Activated T-helper 1 cell treated with anti-CD3 and anti-CD28 coated beads, Interleukin-12 subunit alpha, Interleukin-12 subunit beta, Interleukin-2, Interleukin-4 antibody, amounts not matched to agents 30 ng/mL and 10 ng/mL and 1 ng/mL, durations not matched to agents 14 hours and 24 hours and 36 hours (primary cell): ENCODE measurements at places on chromosomes 3 and 15. TPM values are rescaled to one million over a fixed set of nuclear protein-coding genes. Genes with fewer than 3 reads are reported as not detected.

DNA sequence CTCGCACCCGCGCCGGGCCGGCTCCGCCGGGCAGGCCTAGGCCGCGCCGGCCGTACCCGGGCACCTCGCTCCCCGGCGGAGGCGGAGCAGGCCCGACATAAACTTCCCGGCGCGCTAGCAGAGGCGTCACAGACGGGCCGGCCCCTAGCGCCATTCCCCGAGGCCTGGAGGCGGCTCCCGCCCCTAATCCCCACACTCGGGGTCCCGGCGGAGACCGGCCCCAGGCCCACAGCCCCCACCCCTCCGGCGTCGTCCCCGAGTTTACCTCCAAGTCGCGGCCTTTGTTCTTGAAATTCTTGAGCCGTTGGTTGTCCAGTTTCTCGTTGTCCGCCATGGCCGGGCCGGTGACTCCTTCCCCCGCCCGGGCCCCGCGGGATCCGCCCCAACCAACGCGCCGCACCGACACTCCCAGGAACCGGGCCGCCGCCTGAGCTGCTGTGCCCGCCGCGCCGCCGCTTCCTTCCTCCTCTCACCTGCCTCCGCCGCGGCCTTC, 376 bp downstream of the KPNA4 start:
- no peaks in the 10 kb centered on the region for H3K27me3 ChIP-seq
- H3K4me3 ChIP-seq = peak overlapping the region; percentile 57
- H3K36me3 ChIP-seq = peaks cover 19% of the 10 kb centered on the region
- peak; percentile 62 for DNase-seq
- H3K27ac ChIP-seq = no peak overlapping the region
- peaks cover 60% of the 10 kb centered on the region for H3K4me1 ChIP-seq

DNA sequence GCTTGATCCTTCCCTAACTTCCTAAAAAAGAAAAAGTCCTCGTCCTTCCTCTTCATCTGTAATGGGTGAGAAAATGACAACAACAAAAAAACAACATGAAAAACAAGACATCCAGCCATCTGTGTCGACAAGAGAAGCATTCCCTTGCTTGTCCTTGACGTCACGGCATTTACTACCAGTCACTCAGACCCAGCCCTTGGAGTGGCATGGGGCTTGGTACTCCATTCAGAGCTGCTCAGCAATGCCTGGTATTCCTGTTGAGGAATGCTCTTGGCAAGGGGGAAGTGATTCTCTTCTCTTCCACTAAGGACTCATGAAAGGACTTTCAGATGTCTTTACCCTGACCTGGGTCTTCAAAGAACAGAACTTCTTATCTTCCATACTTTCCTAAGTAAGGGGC, 339.7 kb upstream of the RASGRP1 start:
- DNase-seq = no peak
- H3K36me3 ChIP-seq = no peaks in the 10 kb centered on the region
- no peak overlapping the region for H3K4me3 ChIP-seq

GRCh38 chr3:112654979-112655378, 14.0 kb upstream of the CCDC80 start:
- peaks cover 15% of the 10 kb centered on the region for H3K4me1 ChIP-seq
- H3K27me3 ChIP-seq = no peaks in the 10 kb centered on the region
- H3K36me3 ChIP-seq = peaks cover 4% of the 10 kb centered on the region
- H3K4me3 ChIP-seq = no peak overlapping the region

DNA sequence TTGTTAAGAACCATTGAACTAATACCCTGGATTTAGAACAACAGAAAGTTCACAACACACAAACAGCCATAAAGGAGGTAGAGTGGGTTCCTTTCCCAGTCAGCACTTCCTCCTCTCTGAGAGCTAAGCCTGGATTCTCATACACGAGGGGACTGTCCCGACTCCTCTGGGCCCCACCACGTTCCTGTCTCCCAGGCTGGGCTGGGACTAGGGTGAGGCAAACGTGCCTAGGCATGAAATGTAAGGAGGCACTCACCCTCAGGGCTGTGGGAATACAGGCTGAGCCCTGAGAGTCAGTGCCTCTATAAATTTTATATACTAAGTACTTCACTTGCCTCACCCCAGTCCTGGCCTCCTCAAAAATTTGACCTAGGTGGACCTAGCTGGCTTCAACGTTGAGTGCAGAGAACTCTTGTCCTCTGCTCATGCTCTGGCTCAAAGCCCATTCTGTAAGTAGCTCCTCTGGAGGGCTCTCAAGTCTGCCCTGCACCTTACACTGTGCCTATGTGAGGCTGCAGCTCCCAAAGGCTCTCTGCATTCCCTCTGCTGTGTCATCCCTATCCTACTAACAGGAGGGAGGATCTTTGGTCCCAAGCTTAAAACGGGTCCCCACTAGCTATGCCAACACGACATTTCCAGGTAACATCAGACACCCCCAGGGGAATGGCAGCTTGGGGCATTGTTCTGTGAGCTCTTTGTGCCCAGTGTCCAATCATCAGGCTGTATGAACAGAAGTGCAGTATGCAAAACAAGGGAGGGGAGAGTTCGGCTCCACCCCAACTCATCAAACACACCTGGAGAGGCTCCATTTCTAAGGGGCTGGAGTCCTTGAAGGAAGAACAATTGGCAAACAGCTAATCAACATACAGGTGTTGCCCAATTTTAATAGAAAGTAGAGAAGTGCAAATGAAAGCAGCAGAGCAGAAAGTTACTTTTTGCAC, 233.2 kb downstream of the RPLP1 start:
- no peak overlapping the region for H3K4me3 ChIP-seq
- DNase-seq = no peak
- H3K27me3 ChIP-seq = peaks cover 2% of the 10 kb centered on the region
- peaks cover 3% of the 10 kb centered on the region for H3K36me3 ChIP-seq
- H3K27ac ChIP-seq = no peak overlapping the region
- peaks cover 6% of the 10 kb centered on the region for H3K4me1 ChIP-seq

The CACNA1D gene
- total RNA-seq = 0.65 and 1.2 TPM in 2 replicates

The FMN1 gene
- 0.03 TPM in 1 of 2 replicates, not detected in the other for total RNA-seq

The C3orf49 gene
- total RNA-seq = not detected in 2 replicates
